NCI-H2171 treated with DMSO at 0.1 percent for 48 hours (cell line): ENCODE measurements at places on chromosomes 6 and 20.
A peak's percentile ranks its signal among the peaks of the same experiment; 100 is the strongest.

DNA sequence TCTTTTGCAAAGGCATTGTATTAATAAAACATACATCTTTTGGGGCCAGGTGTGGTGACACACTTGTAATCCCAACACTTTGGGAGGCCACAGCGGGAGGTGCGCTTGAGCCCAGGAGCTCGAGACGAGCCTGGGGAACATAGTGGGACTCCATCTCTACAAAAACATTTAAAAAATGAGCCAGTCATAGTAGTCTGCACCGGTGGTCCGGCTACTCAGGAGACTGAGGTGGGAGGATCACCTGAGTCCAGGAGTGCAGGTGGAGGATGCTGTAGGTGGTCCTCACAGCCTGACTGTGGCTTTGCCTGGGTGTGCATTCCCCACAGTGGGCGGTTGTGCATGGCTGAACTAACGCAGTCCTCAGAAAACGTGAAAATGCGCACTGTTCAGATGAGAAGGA lies 162.5 kb downstream of the DLL1 start:
- no peak for DNase-seq

GRCh38 chr6:142900227-142900971 lies 44.6 kb downstream of the HIVEP2 start:
- DNase-seq, result no peak

DNA sequence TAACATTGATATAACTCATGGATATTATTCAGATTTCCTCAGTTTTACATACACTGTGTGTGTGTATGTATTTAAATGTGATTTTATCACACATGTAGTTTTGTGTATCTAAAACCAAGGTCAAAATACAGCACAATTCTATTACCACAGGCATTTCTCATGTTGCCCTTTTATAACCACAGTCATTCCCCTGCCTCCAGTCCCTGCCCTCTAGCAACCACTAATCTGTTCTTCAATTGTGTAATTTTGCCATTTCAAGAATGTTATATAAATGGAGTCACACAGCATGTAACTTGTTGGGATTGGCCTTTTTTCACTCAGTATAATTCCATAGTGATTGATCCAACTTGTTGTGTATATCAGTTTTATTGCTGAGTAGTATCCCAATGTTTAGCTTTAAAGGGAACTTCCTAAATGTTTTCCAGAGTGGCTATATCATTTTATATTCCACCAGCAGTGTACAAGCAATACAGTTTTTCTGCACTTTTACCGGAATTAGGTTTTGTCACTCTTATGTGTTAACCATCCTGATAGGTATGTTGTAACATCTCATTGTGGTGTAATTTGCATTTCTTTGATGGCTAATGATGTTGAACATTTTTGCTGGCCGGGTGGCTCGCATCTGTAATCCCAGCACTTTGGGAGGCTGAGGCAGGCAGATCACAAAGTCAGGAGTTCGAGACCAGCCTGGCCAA lies 338.2 kb downstream of the SOX4 start:
- no peak for DNase-seq

GRCh38 chr6:157980288-157981131 lies 1.2 kb upstream of the SYNJ2 start:
- no peak for DNase-seq

GRCh38 chr6:52512199-52512598 lies 64.7 kb downstream of the TRAM2 start:
- no peak for DNase-seq

DNA sequence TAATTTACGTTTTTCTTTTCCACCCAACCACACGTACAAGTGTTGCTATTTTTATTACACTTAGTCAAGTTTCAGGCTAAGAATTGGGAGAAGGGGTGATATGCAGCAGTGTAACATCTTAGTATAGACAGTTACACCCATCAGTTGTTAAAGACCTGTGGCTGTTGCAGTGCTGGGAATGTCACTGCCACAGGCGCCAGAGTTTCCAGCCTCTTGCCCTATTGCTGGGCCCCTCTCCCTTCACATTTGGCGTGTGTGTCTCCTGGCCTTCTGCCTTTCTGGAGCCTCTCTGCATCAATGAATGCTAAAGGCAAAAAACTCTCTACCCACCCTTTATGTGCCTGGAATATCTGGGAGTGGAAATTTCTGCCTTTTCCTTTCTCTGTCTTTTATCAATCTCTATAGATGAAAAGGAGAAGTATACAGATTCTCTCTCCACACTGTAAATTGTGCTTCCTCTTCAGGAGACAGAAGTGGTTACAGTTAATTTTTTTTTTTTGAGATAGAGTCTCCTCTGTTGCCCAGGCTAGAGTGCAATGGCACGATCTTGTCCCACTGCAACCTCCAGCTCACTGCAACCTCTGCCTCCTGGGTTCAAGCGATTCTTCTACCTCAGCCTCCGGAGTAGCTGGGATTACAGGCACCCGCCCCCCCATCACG lies 73.0 kb downstream of the TIAM2 start:
- no peak for DNase-seq

- no peak for DNase-seq
These were observed 12.8 kb downstream of the GABRR2 start for GRCh38 chr6:89302195-89302770.

DNA sequence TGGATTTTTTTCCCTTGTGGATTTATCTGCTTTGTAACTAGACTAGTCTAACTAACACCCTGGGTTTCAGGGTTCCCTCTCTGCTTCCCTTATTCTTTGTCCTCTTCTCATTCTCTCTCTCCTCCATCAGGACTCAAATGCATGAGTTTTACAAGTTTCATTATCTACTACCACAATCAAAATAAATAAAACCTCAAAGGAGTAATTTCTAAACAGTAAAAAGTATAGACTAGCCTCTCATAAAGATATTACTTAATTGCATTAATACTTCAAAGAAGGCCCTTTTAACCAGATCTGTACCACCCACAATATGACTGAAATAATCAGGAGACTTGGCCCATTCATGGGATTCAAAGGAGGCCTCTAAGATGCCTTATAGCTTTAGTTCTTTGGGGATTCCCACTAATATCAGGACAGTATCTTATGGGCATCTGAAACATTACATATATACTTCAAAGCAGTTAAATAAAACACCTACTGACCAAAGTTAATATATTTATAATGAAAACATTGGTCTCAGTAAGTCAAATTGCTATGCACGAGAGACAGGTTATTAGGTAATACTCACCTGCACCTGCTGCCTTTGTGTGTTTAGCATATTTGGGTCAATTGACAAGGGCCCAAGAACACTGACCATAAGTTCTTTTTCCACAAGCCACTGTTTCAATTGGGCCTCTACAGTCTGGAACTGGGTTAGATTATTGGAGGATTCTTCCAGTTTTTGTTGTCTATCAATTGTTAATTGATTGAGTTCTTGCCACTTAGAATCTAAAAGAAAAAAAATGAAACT lies 85.7 kb downstream of the DST start:
- no peak for DNase-seq

DNA sequence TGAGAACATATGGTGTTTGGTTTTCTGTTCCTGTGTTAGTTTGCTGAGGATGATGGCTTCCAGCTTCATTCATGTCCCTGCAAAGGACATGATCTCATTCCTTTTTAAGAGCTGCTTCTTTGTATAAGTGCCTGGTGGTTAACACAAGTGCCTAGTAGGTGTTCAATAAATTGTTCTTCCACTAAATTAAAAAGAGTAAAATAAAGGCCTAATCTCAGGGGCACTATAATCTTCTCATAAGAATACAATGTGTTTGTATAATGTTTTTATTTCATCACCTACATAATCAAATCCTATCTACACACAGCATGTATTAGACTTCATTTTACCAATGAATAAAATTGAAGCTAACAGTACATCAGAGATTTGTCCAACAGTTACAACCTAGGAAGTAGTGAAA lies 252.7 kb downstream of the KHDC1L start:
- DNase-seq, result no peak

GRCh38 chr20:33009214-33010132 lies 2.0 kb downstream of the BPIFB2 start:
- DNase-seq, result no peak

DNA sequence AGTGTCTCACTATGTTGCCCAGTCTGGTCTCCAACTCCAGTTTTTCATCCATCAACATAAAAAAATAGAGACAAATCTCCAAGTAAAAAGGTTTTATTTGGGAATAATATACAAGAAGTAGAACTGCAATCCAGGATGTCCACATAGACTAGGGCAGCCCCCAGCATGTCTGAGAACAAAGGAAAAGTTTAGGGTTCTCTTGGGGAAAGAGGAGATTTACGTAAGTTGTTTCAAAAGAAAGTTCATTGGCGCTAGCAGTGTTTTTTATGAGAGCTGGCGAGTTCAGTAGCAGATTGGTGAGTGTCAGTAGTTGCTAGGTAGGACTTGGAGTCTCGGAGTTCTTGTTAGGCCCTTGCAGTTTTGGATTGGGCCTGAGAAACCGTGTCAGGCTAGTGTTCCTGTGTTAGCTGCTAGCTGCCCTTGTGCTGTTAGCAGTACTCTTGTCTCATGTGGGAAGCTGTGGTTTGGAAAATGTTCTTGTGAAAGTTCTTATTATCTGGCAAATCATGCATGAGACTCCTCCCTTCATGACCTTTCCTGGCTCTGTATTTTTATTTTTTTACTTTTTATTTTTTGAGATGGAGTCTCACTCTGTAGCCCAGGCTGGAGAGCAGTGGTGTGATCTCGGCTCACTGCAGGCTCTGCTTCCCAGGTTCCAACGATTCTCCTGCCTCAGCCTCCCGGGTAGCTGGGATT lies 24.7 kb downstream of the TTLL9 start:
- no peak for DNase-seq

DNA sequence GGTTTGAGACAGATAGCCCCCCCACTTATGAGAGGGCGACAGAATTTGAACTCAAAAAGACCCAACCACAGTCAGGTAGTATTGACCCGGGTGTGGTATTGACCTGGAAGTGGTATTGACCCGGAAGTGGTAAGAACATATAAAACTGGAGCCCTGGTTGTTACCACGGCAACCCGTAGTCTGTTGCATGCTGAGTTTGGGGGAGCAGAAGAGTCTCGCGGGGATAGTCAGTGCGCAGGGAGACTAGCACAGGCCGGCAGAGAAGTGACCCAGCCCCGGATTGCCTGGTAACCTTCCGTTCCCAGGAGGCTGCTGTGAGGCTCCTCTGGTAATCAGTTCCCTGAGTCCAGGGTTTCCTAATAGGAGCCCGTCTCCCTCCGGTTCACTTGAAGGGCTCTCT lies 96.2 kb downstream of the SNX5 start:
- no peak for DNase-seq

DNA sequence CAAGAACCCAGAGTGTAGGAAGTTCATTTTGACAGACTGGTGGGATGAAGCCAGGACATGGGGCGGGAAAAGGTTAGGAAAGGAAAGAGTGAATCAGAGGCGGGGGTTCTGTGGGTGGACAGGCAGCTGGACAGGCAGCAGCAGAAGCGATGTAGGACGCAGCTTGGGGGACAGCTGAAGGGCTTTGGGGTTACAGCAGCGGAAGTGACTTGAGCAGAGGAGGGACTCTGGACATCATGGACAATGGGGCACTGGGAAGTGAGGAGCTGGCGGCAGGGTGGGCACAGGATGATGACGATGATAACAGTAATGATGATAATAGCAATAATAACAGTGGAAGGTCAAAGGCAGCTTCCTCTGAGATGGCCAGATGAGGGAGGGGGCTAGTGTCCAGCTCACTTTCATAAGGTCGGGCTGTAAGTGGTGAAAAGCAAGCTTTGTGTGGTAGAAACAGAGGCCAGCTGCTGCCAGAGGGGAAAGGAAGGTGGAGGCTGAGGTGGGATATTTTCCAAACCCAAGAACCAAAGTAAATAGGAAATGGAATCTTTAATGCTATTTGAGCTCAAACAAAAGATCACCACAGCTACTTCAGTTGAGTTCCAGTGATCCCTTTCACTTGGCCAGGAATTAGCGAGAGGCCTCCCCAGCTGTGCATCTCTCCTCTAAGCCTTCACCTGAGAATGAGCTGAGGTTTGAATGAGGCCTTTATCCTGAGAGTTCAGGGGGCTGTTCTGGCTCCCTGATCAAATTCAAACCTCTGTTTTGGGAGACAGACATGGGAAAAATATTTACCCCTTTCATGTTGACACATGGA lies 433.5 kb downstream of the DHX35 start:
- DNase-seq, result no peak

DNA sequence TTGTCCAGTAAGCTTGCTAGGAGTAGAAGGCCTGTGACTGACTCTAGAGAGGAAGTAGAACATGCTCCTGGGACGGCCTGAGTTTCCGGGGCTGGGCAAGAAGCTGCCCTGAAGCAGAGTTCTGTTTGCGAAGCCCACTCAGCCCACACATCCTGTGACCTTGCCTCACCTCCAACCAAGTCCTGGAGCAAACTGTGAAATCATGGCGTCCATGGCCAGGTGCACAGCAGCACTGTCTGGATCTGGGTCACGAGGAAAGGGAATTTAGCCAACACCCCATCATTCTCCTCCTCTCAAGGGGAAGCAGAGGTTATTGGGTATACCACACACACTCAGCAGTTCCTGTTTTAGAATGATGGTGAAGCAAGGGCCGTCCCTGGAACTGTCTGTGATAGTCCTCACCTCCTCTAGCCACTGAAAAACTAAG lies 87.5 kb downstream of the CRYBG1 start:
- DNase-seq, result no peak

DNA sequence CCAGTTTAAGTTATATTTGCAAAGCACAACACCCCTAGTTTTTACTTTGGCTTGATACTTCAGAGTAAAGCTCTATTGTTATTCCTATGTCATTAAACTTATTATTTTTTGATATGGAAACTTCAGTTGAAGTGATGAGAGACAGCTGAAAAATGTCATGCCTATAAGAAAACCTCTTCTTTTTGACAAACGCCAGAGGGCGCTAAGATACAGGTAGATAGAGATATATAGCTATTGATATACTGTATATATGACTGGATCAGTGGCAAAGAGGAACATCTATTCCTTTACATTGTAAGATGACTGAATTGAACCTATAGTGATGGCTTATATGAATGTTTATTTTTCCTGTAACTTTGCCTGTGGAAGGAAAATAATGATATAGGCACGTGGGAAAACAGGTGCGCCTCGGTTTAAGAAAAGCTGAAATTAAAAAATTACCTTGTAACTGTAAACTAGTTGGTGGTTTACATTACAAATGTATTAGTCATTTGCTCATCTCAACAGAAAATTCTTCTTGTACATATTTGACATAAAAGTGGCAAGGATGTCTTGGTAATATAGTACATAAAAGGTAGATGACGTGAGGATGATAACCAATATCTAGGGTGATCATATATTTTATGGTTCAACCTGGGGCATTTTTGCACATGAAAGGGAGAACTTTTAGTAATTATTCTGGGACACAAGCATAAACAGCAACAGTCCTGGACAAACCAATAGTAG lies 74.1 kb downstream of the LAMA4 start:
- peak; percentile 92 for DNase-seq

- peak; percentile 11 for DNase-seq
These were observed 25.3 kb upstream of the HECA start for GRCh38 chr6:139109558-139109957.

DNA sequence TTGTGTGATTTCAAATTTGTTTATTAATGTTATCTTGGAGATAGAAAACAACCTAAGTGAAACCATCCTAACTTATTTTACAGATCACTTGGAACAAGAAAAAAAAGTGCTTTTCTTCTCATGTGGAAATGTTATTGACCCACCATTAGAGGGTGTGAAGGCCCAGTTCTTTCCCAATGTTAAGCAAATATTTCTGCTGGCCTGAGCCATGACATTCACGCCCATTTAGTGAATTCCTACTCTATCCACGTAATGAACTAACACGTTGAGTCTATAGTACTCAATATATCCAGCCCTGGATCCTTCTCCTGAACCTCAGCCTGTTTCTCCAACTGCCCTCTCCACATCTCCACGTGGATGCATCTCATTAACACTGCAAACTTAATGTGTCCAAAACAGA lies 180.6 kb upstream of the ZFP64 start:
- no peak for DNase-seq
